ENCODE measurements at places on chromosomes 1 and 21.

GRCh38 chr1:63922848-63923247, 149.0 kb downstream of the ROR1 start:
- DNase-seq, result no peak

GRCh38 chr1:197130677-197131304, 15.7 kb downstream of the ASPM start:
- no peak for DNase-seq

DNA sequence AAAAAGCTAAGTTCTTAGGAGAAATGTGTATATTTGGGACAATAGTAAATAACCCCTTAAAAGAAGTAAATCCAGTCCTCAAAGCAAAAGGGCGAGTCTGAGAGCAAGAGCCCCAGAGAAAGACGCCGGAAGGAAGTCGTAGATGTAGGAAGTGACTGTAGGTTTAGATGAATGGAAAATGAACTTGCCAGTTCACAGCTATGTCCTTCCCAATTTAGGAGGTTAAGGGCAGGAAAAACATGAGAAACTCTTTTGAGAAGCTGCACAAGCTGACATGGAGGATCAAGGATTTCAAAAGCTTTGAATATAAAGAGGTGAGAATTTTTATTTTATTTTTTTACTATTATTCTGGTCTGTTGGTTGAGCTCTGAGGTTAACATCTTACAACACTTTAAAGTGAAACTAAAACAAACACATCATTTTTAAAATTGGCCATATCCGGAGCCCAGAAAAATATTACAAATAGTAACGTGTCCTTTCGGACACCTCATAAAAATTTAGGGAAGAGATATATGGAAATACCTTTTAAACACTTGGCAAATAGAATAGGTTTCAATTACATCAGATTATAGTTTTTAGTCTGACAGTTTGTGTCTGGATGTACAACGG, 1178.6 kb downstream of the MRPL39 start:
- DNase-seq, result no peak

- DNase-seq, result no peak
Measured at GRCh38 chr1:206514813-206515387, 7.6 kb downstream of the RASSF5 start.

DNA sequence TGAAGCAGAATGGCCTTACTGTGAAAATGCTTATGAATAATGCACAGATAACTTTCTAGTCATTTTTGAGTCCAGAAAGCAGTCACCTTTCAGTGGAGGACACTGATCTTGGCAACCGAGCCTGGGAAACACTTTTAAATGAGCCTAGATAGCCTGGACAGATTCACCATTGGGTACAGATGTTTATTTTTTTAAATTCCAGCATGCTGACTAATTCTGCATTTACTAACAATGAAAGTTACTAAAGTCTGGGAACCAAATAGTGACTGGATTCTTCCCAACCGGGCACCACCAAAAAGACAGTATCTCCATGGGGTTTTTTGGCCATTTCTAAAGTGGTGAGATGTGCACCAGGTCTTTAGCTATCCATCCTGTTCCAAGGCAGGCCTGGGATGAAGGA, 3.3 kb upstream of the FMOD start:
- DNase-seq, result no peak

DNA sequence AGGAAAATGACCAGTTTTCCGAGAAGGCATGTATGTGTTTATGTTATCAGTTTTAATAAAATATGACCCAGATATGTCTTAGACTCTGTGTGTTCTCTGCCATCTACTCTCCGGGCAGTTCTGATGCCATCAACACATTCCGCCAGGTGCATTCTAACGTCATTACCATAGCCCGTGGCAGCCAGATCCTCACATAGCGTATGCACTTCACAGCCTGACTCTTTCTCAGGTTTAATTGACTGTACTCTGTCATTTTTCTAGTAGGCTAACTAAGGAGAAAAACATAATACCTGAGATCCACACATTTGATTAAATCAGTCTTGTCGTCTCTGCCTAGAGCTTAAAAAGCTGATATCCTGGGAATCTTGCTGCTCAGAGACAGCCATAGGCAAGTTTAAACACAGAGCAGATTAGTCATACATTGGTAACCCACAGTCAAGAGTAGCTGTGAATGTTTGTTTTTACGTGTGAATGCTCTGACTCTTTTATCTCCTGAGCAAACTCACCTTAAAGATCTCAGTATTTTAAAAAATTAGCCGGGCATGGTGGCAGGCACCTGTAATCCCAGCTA, 175.9 kb downstream of the GREM2 start:
- DNase-seq, result no peak

DNA sequence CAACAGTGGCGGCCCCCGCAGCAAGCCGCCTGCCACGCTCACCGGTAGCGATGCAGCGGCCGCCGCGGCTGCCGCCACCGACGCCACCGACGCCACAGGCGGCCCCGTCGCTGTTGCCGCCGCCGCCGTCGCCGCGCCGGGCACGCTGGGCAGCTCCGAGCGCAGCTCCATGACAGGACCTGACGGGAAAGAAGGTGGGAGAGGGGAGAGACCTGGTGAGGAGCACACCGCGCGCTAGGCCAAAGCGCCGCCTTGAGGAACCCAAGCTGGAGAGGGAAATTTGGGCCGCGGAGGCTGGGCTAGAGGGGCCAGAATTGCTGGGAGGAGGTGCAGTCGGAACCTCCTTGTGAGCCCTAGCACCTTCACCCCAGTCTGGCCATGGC, 1.9 kb downstream of the DMRTA2 start:
- DNase-seq, result no peak

DNA sequence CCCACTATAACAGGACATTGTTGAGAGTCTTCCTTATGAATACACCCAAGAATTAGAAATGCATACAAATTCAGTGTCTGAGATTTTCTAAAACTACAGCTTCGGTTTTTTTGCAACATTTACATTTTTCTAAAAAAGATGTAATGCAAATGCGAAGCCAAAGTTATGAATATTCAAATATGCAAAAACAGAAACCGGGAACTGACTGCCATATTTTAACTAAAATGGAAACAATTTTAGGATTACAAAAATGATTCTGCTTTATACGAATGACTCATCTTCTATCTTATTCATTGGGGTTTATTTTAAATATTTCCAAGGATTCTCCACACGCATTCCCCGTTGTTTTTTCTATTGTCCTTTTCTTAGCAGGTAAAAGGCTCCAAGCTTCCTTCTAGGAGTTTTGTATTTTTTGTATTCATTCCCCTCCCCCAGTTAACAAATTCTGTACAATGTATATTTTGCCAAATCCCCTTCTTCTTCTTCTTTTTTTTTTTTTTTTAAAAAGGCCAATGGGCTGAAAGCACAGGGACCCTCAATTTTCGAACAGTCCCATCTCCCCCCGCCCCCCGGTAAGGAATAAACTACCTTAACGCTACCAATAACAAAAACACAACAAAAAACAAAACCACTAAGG, 1.0 kb downstream of the ARPC5 start:
- no peak for DNase-seq

DNA sequence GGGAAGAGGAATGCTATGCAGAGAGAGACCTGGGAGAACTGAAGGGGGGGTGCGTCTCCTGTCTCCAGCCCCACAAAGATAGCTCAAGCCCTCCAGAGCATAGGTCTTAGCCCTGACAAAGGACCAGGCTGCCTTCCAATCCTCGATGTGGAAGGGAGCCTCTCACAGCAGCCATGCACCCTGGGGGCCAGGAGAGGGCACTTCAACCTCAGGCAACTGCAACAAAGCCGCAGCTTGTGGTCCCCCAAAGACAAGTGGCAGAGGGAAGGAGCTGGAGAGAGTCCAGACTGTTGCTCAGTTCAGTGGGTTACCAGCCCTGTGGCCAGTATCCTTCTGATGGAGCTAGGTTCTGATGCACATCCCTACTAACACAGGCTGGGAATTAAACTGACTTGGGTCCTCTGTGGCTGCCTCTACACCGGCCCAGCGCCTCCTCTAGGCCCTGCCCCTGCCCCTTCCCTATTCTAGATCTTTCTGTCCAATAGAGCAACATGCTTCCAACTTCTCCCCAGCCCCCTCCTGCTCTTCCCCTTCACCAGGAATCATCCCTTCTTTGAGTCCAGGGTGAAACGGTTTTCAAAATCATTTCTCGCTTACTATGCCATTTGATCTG, 100.7 kb upstream of the SPATA6 start:
- DNase-seq, result peak; percentile 6

DNA sequence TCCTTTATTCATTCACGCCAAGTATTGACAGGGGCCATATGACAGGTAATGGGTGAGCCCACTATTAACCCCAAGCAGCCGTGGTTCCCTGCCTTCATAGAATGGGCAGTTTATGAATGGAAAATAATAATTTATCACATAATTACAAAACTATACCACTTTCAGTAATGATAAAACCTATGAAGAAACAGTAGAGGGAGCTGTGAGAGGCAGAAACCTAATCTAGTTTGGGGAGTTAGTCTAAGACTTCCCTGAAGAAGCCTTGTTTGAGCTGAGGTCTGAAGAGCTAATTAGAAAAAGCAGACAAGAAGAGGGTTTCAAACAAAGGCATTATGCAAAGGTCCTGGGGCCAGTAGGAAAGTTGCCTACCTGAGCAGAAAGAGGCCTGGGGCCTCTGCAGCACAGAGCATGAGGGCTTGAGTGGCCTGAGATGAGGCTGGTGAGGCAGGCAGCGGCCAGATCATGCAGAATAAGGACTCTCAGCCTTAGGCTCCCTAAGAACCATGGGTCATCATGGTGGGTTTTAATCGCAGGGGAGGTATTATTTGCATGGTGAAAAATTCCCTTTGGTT, 142.8 kb downstream of the ATG4C start:
- no peak for DNase-seq

DNA sequence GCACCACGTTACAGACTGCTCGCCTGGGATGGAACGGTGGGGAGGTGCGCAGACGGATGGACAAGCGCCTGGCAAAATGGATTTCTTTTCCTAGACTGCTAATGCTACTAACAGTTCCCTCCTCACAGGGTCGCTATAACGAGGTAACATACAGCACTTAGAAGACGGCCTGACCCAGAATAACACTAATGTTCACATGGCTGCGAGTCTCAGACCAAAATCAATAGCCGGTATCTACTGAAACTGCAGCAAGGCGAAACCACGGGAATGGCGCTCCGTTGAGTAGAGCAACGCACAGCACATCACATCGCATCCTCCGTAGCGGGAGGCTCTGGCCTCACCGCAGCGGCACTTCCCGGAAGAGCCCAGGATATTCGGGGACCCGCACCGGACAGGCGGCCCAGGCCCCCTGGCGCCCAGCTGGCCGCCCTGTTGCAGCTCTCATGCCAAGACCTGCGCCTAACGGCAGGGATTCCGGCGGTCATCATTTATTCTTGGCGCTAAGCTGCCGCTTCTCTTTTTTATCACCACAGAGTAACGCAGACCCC, 46.6 kb downstream of the VPS26C start:
- DNase-seq, result no peak

- no peak for DNase-seq
Measured at GRCh38 chr1:179156026-179156425, 73.5 kb downstream of the ABL2 start.

DNA sequence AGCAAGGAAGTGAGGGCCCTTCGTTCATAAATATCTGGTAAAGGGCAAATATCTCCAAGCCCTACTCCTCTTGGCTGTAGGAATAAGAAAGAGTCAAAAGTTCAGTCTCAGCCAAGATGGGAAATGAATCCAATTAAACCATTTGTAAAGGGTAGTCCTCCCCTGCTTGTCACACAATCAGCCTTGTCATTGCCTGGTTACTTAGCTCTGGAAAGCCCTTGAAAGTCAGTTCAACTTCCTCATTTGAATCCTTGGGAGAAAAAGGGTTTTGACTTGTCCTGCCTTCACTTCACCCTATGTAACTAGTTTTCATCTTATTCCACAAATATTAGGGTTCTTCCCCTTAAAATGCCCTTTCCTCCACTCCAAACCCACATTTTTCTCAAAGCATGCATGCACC, 100.0 kb downstream of the ELAVL4 start:
- no peak for DNase-seq

GRCh38 chr1:89608319-89608983, 24.5 kb upstream of the LRRC8C start:
- DNase-seq, result peak; percentile 48

DNA sequence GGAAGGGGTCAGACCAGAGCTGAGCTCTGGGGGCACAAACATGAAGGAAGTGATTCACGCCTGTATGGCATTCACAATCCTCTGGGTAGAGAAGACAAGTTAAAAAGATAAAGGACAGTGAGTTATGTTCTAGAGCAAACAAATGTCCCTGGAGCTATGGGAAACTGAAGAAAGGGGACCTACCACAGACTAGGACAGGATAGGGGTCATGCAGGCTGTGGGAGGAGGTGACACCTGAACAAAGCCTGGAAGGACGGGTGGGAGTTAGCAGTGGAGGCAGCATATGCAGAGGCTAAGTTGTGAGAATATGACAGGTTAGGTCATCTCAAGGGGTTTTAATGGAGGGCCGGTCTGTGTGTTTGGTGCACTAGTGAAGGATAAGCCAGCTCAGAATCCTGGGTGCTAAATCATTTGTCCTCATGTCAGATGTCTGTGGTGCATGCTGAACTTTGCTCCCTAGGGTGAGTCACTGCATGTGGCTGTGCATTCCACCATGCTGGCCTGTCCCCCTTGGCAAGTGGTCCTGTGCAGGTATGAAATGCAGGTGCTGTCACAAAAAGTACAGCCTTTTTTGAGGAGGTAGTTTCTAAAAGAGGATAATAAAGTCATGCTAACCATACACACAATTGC, 28.5 kb downstream of the TNN start:
- DNase-seq, result no peak

GRCh38 chr1:61233121-61233660, 150.8 kb downstream of the NFIA start:
- no peak for DNase-seq

DNA sequence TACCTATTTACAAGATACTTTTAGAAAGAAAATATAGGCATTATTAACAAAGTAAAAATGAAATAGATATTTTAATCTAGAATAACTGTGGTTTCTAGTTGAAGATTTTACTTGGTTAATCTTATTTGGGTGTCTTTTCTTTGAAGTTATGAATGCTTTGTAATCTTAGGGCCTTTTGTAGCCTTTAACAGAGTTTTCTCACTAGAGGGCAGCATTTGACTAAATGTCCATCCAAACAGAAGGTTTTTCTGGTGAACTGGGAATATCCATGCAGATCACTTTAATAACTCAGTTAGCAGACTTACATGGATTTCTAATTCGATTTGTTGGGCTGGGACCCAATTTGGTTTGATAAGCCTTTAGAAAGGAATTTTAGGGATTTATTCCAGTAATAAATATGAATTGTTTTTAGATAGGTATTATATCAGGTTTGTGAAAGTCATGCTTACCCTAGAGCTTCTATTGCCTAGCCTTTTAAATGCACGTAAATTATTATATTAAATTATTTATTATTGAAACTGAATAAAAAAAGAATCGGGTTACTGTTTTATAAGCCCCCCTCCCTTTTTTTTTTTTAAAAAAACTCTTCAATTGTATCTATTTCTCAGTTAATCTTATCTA, 119.7 kb downstream of the ZNF326 start:
- DNase-seq, result no peak

DNA sequence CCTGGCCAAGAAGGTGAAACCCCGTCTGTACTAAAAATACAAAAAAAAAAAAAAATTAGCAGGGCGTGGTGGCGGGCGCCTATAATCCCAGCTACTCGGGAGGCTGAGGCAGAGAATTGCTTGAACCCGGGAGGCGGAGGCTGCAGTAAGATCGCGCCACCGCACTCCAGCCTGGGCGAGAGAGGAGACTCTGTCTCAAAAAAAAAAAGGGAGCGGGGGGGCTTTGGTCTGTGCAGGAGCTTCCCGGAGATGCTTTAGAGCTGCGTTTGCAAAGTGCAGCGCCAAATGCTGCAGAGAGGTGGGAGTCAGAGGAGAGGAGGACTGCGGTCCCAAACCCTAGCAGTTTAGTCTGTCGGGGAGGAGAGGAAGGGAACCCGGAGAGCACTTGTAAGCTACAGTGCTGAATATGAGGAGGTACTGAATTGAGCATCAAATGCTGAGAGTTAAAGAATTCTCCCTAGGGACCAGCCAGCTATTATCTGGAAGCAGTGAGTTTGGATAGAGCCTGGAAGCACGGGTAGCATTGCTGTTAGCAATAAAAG, 569 bp downstream of the FALEC start:
- DNase-seq, result no peak

Measured in stimulated activated CD4-positive, alpha-beta T cell treated with anti-CD3 and anti-CD28 coated beads, Interleukin-2, amount 100 ng/mL, for 48 hours (primary cell).